ENCODE measurements at places on chromosomes 3 and 15.

DNA sequence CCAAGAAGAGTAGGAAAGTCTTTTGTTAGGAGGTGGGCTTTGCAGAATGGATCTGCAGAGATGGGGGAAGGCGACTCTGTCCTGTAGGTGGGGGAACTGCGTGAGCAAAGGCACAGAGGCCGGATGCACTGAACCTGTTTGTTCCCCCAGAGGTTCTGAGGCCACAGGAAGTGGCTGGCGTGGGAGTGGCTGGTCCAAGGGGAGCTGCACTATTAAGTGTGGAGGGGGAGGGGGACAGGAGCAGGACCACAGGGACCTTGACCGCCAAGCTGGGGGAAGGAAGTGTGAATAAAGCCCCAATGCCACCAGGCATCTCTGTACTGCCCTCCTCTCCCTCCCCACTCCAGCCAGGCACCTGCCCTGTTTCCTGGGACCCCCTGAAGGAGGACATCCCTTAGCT is 51.8 kb downstream of the CYP11A1 start:
- no peak for DNase-seq

GRCh38 chr3:63912768-63913588 is 795 bp upstream of the SCAANT1 start:
- peak; percentile 21 for DNase-seq

DNA sequence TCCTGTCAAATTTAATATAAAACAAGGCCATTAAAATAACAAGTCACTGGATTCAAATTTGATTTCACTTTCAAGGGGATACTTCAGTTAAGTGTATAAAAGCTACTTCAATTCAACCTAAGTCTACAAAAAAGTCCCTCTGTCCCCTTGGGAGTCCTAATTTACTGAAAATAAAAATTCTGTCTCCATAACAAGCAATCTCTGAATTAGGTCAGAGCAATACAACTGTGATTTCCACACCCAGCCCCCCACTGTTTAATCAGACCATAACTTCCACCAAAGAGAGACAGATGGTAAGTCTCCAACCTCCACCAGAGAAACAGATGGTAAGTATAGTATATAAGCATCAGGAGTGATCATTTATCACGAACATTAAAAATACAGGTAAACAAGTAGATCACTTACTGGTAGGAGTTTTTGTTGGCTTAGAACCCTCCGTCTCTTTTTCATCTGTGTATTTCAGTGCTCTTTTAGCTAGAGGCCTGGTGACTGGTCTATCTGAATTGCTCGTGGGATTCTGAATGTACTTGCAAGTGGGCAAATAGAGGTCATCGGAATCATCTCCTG is 12.1 kb downstream of the SGO1 start:
- DNase-seq, result no peak

DNA sequence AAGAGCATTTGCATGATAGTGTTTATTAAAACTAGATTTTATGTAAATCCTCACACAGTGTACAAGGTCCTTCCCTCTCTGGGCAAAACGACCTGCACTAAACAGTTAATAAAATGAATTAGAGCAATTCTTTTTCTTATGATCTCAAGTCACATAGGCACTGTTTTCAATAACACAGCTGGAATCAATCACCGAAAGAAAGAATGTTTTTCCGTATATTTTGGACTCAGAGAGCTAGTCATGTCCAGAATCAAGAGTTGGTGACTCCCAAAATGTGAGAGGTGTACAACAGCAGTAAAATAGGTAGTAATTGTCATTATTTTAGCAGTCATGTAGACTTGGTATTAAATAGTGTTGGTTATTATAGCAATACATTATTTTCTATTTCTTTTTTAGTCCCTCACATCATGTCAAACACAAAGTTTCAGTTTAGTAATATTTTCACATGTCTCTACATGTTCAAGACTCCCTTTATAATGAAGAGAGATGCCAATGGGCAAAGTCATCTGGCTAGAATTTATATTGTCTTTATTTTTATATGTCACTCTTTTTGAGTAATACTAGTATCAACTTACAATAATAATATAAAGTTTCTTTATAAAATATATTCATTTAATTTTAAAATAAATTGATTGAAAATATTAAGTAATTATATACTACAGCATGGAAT is 448.6 kb upstream of the CDIN1 start:
- no peak for DNase-seq

- no peak for DNase-seq
These were observed 36.0 kb downstream of the CCDC54 start for GRCh38 chr3:107413264-107413663.

- no peak for DNase-seq
These were observed 5.0 kb downstream of the SLC12A8 start for GRCh38 chr3:125207507-125207906.
